ENCODE measurements at places on chromosomes 1 and 21.

DNA sequence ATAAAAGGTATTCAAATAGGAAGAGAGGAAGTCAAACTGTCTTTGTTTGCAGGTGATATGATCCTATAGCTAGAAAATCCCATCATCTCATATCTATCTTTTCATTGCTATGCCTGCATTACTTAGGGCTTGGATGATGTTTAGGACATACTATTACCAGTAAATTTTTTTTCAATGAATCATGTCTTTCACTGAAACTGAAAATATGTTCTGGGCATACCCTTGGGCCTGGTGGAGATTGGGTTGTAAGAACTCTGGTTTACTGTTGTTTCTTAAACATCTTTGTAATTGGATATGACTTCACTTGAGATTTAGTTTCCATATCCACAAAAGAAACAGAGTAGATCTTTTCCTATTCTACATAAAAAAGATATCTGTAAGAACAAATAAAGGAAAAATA, 502.2 kb upstream of the PRMT6 start:
- ATAC-seq = no peak

DNA sequence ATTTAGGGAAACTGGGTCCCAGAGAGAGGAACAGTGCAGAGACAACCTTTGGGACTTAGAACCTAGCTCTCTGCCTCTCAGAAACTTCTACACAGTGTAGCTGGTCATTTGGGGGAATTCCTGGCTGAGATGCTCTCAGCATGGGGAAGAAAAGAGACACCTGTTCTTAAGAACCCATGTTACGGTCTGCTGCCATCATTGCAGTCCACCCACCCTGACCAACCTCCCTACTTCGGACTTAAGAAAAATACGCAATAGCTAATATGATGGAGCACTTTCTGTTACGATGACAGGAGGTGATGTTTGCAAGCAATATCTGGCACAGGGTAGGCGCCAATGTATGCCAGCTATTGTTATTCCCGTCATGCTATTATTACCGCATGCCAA, 177.9 kb downstream of the IGSF21 start:
- no peak for ATAC-seq

GRCh38 chr1:152048416-152049009, 11.7 kb upstream of the S100A11 start:
- ATAC-seq = peak; percentile 45

GRCh38 chr21:23452384-23453083, 2154.7 kb downstream of the MRPL39 start:
- no peak for ATAC-seq

DNA sequence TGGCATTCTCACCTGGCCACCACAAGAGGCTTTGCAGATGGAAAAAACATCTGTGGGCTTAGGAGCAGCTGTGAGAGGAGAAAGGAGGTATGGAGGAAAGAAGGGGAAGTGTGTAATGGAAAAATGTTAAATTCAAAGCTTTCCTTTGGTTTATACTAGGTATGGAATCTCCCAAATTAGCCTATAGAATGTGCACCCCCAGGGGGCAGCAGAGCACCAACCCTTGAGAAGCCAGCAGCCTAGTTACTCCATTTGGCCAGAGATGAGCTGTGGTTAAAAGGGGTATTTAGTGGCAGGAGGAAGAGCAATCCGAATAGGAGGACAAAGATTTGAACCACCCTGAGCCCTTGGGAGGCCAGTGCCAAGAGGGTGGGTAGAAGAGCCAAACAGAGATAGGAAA, 97.5 kb upstream of the CTTNBP2NL start:
- ATAC-seq = peak; percentile 82

DNA sequence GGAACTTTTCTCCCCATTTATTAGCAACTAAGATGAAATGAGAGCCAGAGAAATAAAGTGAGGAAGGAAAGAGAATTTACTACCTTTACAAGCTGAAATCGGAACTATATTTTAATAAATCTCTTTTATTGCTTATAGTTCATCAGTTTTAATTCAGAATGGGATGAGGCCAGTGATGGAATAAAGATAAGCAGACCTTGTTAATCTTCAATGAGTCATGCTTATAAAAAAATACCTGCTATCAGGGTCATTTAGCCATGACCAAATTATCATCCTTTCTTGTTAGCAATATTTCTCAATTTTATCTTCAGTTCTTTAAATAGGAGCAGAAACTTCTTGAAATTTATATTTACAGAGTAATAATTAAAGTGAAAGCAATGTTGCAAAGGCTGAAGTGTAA, 26.1 kb downstream of the RGS4 start:
- ATAC-seq = no peak

DNA sequence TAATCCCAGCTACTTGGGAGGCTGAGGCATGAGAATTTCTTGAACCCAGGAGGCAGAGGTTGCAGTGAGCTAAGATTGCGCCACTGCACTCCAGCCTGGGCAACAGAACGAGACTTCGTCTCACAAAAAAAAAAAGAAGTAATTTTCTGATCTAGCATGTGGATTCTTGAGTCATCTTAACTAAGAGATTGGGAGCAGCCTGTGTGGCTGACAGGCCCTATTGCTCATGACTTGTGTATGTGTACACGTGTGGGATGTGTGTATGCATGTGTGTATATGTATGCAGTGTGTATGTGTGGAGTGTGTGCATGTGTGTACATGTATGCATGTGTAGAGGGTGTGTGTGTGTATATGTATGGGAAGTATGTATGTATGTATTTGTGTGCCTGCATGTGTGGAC, 29.5 kb downstream of the DOP1B start:
- no peak for ATAC-seq

GRCh38 chr1:35844826-35845225, 37.0 kb downstream of the AGO4 start:
- ATAC-seq = no peak

- ATAC-seq = peak; percentile 90
These were observed 1.0 kb downstream of the ST6GALNAC5 start for GRCh38 chr1:76868154-76868882.

- ATAC-seq = peak; percentile 93
These were observed 298.9 kb downstream of the KCNT2 start for GRCh38 chr1:196309386-196309785.

- ATAC-seq = no peak
These were observed 243.4 kb downstream of the NUF2 start for GRCh38 chr1:163565166-163565565.

- no peak for ATAC-seq
These were observed 69.2 kb downstream of the SCCPDH start for GRCh38 chr1:246793356-246793896.

DNA sequence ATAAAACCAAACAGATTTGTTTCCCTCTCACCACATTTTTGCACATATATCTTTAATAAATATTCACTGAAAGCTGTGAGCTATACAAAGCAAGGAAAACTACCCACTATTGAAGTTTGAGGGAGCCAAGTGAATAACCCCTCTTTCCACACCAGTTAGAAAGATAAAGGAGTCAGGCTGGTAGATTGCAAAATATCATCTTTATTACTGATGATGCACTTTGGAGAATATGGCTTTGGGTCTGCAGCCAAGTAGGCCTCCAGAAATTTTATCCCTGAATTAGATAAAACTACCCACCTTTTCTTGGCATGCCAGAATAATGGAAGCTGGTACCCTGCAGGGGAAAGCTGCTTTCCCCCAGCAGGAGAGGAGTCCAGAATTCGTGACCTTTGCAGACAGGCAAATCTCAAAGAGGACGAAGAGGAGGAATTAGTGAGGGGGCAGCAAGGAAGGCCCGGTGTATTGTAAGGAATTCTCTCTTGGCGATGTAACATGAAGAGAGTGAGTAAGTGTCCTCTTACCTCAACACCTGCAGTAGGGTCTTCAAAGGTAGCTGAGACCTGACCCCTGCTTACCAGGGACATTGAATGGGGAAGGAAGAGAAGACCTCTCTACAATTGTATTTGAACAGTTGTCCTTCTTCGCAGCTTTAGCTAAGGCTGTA, 84.7 kb downstream of the LRRC8D start:
- ATAC-seq = no peak

DNA sequence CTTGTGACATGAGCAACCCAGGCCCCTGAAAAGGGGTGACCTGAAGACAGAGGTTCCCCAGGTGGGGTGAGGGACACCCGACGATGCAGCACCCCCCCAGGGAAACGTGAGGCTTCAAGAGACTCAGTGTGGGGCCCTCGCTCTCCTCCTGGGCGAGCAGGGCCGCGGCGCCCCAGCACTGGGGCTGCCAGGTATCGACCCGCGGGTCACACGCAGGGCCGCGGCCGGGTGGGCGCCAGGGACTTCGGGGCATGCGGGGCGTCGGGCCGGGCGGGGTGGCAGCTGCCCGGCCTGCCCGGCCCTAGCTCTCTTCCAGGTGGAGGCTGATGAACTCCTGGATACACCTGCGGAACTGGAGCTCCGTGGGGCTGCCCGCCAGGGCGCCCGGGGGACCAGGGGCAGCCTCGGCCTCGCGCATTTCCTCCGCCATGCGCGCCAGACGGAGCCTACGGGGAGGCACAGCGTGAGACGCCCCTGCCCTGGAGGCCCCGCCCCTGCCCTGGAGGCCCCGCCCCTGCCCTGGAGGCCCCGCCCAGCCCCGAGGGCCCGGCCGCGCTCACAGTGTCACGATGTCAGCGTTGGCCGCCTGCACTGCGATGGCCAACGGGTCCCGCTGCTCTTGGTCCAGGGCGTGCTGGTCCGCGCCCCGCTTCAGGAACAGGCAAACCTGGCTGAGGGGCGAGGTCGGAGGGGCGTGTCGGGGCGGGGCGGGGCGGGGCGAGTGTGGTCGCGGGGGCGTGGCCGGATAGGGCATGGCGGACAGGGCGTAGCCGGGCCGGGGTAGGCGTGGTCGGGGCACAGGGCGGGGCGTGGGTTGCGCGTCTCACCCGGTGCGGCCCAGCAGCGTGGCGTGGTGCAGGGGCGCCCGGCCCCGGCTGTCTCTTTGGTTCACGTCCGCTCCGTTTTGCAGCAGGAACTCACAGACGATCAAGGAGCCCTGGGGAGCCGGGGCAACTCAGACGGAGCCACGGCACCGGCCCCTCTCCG, 13.3 kb downstream of the SCNN1D start:
- ATAC-seq = no peak

GRCh38 chr1:94316183-94316582, 78.8 kb upstream of the ARHGAP29 start:
- no peak for ATAC-seq

- ATAC-seq = no peak
These were observed 23.9 kb upstream of the RUNX1 start for GRCh38 chr21:35072960-35073359.

DNA sequence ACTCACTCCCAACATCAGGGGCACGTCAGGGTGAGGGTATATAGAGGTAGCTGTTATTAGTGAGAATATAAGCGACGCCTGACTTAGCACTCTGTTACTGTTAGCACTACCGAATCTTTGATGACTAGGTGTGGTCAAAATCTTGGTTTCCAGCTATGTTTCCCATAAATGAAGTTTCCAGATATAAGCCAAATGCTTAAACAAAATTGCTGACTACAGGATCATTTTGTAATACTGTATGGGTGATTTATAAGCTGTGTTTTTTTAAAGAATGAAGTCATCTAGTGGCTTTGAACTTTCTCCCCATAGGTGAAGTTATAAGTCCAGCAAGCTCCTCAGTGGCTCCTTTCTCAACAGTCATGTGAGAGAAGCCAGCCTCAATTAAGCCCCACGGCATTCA, 23.7 kb downstream of the KCNJ15 start:
- no peak for ATAC-seq

- ATAC-seq = peak; percentile 94
These were observed 19.4 kb upstream of the KIF21B start for GRCh38 chr1:201042779-201043461.

DNA sequence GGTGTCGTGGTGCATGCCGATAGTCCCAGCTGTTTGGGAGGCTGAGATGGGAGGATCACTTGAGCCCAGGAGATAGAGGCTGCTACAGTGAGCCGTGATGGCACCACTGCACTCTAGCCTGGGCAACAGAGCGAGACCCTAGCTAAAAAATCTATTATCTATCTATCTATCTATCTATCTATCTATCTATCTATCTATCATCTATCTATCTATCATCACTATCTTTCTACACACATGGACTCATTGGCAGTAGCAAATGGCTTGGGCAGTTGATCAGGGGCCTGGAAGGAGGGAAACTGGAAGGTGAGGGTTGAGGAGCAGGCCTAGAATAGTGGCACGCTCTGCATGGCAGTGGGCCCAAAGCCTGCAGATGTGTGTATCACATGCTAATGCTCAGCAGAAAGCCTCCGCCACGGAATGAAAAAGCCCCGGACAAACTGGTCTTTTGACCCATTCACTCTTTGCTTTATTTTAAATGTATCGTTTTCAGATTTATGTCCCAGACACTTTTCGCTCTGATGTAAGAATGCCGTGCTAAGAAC, 7.3 kb upstream of the HUNK start:
- no peak for ATAC-seq

- no peak for ATAC-seq
These were observed 131.0 kb upstream of the HMCN1 start for GRCh38 chr1:185603158-185603557.

DNA sequence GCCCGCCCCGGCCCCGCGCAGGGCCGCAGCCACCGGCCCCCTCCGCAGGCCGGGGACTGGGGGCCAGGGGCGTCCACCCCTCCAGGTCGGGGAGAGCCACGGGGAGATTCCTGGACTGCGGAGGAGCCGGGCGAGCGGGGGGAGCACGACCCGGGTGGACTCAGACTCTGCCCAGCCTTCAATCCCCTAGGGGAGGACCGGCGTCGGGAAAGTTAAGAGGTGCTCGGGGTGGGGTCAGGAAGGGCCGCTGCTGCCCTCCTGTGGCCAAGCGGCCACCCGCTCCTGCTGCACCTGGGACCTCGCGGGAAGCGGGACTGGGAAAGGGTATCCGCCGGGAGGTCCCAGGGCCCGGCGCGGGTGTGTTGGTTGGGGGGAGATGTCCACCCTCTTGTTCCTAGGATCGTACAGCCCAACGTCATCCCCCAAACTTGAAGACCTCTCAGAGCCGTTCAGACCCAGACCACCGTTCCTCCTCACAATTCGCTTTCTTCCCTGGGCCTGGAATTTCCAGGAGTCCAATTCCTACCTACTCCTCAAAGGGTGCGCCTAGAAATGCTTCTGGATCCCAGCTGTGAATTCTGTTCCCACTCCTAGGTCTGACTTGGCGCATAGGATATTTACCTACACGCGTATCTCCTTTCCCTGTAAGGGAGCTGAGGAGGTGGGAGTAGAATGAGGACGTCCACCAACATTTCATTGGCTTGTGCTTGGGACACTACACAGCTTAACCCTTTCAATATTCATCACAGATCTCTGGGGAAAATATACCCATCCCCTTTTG, 484 bp upstream of the RHOC start:
- peak; percentile 74 for ATAC-seq

DNA sequence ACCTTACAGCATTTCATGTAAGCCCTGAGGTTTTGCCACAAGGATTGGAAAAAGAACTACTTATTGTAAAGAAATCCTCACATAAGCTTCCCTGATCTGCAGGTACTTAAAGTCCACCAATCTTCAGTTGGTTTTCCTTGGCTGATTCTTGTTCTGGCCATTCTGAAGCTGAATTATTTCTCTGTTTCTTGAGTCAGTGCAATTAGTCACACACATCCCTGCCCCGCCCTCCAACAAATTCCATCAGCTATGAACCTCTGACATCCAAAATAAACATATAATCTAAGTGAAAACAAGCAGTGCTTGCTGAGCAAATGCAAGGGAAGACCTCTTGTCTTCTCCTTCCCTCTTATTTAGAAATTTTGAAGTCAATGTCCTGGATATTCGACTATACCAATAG, 8.2 kb upstream of the FNDC7 start:
- ATAC-seq = peak; percentile 59

- ATAC-seq = no peak
These were observed 413.4 kb downstream of the HLX start for GRCh38 chr1:221292652-221293051.

- ATAC-seq = no peak
These were observed 16.3 kb downstream of the BATF3 start for GRCh38 chr1:212683357-212683722.

GRCh38 chr1:12709696-12710095, 6.2 kb upstream of the AADACL3 start:
- ATAC-seq = no peak

Measured in SK-N-SH treated with all-trans-retinoic acid at 6 μM for 48 hours (cell line).